ENCODE measurements at places on chromosomes 4 and X.

DNA sequence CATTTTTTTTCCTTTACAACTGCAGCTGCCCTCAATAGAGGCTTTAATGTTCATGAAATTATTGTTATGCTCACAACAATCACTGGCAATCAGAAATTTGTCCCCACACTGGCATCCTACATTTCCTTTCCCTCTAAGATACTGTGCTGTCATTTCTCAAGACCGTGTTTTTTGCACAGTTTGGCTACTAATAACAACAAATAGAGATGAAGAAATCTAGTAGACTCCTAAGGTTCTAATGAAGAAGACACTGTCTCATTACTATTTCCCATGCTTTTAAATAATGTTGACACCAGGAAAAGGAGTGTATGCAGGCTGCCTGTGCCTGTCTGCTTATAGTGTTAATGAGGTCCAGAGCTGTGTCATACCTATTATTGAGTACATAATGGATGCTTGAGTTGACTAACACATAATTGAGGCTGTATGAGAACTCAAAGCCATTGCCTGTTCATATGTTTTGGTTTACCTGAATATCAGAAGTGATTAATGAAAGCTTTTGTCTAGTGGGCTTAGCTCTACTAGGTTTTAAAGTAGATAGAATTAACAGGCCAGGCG lies 1.5 kb upstream of the EIF4E start:
- DNase-seq, result no peak

GRCh38 chrX:145673841-145674240 lies 143.8 kb upstream of the SLITRK2 start:
- no peak for DNase-seq

DNA sequence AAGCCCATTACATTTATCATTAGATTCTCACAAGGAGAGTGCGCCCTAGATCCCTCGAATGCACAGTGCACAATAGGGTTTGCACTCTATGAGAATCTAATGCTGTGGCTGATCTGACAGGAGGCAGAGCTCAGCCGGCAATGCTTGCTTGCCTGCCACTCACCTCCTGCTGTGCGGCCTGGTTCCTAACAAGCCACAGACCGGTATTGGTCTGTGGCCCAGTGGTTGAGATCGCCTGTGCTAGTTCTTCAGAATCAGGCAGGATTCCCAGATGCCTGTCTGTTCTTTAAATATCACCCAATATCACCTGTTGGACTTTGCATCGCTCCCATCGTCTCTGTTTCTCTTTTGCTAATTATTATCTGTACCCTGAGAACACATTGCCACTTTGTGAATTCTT lies 14.0 kb downstream of the DSPP start:
- no peak for DNase-seq

DNA sequence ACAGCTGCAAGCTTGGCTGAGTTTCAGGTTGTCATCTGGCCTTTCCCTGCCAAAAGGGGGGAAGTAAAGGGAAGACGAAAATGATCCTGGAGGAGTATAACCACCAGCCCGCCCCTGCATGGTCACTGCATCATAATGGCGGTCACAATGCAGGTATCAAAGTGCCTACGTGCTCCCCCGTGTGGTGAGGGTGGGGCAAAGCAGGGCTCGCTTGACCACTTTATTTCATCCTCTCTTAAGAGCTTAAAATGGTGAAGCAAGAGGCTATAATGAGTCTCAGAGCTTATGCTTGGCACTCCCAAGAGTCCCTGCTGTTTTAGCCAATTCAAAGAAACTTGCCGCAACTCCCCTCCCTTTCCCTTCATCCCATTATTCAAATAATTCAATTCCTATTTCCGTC lies 105.6 kb downstream of the APOOL start:
- no peak for DNase-seq

DNA sequence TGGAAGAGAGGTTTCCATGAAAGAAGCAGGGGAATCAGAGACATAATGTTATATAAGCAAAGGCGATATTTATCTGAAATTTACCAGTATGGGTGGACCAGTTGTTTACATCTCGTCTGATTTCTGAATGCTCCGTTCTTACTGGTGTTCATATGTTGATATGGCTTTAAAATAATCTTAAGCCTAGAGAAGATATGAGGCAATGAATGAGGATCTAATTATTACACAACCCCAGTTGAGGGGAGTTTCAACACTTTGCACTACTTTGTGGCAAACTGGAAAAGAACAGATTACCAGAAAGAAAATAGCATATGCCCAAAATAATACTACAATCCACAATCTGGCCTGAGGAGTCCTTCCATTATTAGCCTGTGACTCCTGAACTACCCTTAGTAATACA lies 263.3 kb upstream of the MAGEB2 start:
- no peak for DNase-seq
